ENCODE measurements at places on chromosomes 13 and 19.

- peak; percentile 72 for DNase-seq
These were observed 195.5 kb downstream of the RGCC start for GRCh38 chr13:41652735-41653361.

- no peak for DNase-seq
These were observed 43.2 kb downstream of the RCBTB2 start for GRCh38 chr13:48489666-48490065.

DNA sequence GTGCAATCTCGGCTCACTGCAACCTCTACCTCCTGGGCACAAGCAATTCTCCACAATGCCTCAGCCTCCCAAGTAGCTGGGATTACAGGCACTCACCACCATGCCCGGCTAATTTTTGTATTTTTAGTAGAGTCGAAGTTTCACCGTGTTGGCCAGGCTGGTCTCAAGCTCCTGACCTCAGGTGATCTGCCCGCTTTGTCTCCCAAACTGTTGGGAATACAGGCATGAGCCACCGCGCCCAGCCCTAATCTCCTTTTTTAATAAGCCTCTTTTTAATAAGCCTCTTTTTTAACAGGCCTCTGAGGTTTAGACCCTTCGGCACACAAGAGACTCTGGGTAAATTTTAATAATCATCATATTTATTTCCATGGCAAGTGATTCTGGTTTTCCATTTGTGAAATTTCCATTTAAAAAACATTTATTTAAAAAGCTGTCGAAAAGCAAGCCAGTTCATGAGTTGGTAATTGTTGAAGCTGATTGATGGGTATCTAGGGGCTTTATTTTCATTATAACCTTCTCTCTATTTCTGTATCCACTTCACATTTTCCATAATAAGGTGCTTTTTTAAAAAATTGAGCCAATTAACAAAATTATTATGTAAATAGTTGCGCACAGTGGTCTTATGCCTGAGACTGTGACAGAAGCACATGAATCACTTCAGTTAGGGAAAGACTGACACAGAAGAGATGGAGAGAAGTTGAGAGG, 11.8 kb downstream of the POU2F2 start:
- no peak for DNase-seq

DNA sequence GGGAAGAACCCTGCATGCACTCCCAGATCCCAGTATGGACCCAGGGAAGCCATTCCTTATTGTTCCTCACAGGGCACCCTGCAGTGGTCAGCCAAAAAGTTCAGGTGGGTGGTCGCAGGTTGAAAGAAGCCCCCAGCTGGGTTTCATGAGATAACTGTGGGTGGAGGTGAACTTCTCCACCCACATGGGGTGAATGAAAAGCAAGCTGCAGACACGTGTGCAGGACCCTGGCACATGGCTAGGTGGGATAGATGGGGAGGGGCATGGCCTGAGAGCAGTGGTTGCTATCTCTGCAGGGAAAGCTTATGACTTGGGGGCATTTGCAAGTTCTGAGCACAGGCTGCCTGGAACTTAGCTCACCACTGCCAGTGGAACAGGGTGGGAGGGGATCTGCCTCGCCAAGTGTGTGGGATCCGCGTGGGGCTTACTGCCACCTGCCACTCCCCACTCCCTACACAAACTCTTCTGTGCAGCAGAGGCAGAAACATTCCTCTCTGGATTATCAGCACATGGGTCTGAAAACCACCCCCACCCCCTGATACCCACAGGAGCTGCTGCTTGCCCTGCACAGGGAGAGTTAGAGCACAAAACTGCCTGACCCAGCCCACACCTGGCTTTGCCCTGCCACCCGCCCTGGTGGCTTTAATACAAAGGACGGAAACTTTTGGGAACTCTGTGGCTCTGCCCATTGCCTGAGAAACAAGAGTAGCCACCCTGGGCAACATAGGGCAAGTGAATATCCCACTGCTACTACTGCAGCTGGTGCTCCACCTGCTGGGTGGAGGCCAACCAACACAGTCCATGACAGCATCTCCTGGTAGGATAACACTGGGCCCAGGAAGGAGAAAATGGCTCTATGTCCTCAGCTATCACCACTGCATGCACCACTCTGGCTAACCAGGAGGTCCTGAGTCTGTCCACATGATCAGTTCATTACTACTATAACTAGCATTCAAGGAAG, 24.4 kb downstream of the PLA2G4C start:
- DNase-seq, result no peak

- no peak for DNase-seq
These were observed at the start of gene FSD1 for GRCh38 chr19:4304538-4305256. Gene FSD1, plus strand, starts transcription at chr19:4304598. Its CDS starts 149 bp downstream, at chr19:4304747.

DNA sequence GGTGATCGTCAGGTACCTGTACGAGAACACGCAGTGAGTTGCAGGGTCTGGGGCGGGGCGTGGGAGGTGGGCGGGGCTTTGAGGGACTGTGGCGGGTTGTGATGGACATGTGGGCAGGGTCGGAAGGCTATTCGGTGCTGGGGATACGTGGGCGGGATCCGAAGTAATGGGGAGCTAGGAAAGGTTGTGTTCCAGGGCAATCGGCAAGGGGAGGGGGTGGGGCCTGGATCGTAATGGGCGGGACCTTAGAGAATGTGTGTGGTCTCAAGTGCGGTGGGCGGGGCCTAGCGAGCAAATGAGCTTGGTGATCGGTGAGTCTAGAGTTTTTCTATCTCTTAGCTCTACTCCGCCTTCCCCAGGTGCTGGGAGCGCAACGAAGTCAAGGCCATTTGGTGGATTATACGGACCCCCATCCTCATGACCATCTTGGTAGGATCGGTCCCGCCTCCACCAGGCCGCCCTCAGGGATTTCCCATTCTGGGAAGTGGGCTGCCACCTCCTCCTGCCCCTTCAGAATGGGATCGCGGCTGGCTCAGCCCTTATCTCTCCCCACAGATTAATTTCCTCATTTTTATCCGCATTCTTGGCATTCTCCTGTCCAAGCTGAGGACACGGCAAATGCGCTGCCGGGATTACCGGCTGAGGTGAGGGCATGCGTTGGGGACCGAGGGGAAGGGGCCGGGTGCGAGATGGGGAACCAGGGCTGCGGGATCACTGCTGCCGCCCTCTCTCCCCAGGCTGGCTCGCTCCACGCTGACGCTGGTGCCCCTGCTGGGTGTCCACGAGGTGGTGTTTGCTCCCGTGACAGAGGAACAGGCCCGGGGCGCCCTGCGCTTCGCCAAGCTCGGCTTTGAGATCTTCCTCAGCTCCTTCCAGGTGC, 9.6 kb downstream of the GIPR start:
- DNase-seq, result peak; percentile 87

- peak; percentile 89 for DNase-seq
These were observed 14.6 kb downstream of the RAB20 start for GRCh38 chr13:110546926-110547325.

DNA sequence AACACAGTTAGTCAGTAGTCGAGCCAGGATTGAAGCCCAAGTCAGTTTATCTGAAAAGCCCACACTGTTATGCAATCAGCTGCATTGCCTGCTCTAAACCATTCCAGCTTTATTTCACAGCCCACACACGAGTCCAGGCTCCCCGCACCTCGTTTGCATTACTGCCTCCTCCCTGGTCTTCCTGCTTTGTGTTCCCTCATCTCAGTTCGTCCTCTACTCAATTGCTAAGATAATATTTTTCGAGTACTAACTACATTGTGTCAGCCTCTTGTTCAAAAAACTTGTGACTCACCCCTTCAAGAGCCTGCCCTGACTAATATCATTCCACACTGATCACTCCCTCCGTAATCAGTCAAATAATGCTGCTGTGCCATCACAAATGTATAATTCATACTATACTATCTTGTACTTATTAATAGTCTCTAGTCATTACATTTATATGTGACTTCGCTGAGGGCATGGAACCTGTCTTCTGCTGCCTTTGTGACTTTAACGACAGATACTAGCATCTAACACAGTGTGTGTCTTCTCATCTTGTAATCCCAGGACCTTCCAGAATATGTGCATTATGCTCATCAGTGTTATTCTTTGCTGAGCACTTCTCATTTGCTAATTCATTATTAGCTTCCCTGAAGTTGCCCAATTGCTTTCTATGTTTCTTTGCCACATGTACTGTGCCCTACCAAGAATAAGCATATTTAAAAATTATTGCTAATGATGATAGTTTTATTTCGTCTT, 26.2 kb upstream of the WDFY2 start:
- DNase-seq, result no peak

DNA sequence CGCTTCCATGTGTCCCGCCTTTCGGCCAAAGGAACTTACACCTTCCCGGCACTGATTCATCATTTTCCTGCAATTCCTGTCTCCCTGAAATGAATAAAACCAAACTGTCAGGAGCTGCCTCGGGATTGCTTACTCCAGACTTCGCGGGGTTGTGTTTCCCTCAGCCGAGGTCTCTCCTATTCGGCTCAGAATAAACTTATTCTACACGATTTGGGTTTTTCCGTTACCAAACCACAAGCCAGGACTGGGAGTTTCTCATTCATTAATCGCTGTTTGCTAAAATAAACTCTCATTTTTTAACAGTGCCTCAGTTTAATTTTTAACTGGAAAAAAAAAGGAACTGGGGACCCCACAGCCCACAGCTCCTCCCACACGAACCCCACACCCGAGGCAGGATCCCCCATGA, 667 bp downstream of the ZNF878 start:
- DNase-seq, result peak; percentile 11

DNA sequence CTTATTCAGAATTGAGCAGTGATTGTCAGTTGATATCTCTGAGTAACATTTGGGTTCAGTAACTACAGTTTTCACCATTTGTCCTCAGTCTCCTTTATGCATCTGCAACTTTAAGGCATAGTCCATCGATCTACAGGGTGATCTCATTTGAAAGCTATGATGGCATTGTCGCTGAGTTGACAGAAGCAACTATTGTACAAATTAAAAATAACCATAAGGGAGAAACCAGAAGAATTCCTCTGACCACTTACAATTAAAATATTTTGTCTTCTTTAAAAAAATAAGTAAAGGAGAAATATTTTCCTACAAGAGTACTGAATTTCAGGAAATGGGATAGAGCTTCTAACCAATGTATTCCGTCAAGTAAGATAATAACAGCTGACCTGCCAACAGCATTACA, 30.6 kb downstream of the RAP2A start:
- no peak for DNase-seq

DNA sequence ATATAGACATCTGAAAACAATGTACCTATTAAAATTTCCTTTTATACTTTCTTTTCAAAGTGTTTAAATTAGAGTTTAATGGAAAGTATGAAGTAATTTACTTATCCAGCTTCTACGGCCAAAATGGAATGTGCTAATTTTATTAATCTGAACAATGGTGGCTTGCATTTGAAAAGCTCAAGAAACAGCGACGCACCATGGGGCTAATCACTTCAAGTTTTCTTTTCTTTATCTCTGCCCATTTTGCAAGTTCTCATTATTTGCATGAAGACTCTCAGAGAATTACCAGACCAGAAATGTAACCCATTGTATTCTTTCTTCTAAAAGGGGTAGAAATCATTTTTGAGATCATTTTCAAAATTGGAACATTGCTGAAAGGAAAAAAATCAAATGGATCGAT, 204.0 kb upstream of the STARD13 start:
- DNase-seq, result no peak

DNA sequence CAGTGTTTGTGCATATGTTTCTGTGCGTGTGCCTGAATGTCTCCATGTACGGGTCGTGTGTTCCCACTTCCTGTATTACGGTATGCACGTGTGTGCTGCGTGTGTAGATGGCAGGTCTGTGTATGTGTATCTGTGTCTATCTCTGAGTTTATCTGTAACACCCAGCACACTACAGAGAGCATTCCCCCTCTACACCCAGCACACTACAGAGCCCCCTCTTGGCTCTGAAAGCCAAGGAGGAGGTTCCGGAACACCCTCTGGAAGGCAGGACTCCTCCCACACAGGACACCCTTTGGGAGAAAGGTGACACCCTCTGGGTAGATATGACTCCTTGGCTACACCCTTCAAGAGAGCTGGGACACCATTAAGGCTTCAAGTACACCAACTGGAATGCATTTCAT, 2.1 kb upstream of the ERFL start:
- no peak for DNase-seq

All from left lung (tissue), 14 donors.